RKO (cell line): ENCODE measurements at places on chromosomes 7 and 10.

DNA sequence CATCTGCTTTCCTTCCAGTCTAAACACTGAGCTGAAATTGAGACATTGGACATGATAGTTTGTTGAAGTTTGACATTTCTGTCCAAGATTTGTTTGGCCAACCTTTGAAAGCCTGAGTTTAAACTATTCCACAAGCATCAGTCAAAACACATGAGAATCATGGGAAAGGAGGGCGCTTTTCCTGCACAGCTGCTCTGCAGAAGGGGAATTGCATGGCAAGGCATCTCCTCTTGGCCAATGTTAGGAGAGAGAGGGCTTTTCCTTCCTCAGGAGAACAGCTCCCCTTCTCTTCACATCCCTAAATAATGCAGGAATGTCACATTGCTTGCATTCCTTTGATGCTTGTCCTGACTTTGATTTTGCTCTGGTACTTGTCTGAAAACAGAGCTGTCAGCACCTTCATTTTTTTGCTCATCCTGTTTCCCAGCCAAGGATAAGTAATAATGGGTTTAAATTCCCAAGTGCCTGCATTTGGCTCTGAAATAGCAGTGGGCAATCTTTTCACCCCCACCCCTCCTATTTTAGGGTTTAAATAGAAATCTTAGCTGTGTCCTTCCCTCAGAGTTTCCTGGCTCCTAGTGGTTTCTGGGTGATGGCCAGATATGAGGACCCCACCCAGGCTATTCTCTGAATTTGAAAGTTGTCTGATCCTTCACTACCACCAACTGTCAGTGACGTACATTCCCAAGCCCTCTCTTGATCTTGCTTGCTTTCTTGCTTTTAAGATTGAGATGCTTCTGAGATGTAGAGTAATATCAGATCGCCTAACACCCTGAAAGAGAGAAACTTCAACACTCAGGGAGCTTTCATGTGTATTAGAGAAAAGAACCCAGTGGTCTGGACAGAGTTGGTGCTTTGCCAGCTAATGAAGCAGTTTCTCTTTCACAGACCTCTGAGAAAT lies 75.2 kb upstream of the NPVF start:
- DNase-seq, result no peak

DNA sequence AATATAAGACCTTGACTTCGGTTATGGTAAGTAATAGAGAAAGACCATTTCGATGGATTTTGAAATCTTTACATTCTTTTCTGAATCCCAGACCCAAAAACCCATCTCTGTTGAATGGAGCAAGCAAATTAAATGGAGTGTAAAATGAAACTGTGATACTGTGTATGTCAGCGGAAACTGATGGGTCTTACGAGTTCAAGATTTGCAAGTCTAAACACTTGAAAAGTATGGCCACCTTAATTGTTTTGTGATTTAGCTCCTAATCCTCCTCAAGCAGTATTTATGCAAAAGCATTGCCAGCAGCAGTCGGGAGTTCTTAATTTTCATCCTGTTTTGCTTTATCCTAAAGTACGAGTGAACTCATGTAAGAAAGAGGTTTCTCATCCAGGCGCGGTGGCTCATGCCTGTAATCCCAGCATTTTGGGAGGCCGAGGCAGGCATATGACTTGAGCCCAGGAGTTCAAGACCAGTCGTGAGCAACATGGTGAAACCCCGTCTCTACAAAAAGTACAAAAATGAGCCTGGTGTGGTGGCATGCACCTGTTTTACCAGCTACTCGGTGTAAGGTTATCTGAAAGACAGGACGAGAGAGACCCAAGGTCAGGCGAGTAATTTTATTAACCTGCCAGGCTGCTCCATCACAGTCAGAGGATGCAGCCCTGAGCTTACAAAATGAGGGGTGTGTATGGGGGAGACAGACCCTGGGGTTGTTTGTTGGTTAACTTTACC lies 5.8 kb upstream of the DHTKD1 start:
- no peak for DNase-seq

- DNase-seq, result no peak
Observed at GRCh38 chr7:94420328-94420727, 25.6 kb downstream of the COL1A2 start.

- DNase-seq, result no peak
Observed at GRCh38 chr10:112330162-112330561, 43.8 kb upstream of the ACSL5 start.

DNA sequence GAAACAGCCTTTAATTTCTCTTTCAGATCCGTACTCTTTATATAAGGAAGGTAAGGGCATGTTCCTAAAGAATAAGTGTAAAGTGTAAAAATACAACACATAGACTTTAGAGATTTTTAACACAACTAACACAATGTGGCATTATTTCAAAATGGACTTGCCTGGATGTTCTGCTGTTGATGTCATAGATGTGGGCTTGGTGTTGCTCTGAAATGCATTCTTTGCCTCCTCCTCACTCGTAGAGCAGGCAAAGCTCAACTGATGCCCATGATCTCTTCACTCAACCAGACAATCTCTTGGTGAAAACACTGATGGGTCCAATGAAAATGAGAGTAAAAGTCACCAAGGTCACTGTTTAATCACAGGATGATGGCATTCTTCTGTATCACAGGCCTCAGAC lies 174.2 kb upstream of the TCERG1L start:
- no peak for DNase-seq

GRCh38 chr7:94391726-94392392 lies 2.8 kb upstream of the COL1A2 start:
- no peak for DNase-seq

DNA sequence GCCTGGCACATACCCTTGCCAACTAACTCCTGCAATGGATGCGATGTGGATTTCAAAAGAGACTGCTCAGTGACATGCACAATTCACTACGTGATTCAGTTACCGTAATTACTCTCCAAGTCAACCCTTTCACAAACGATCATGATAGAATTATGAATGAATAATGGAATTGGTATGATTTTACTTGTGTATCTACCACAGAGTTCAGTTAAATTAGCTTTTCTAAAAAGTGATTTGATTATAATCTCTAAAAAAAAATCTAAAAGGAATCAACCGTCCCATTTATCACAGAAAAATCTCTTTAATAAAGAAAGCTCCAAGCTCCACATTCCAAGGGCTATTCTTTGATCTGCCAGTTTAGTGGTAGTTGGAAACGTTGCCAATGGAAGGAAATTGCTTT lies 30.4 kb upstream of the RSU1 start:
- DNase-seq, result peak; percentile 36

- no peak for DNase-seq
Observed at GRCh38 chr7:110871856-110872255, 219.1 kb upstream of the LRRN3 start.

DNA sequence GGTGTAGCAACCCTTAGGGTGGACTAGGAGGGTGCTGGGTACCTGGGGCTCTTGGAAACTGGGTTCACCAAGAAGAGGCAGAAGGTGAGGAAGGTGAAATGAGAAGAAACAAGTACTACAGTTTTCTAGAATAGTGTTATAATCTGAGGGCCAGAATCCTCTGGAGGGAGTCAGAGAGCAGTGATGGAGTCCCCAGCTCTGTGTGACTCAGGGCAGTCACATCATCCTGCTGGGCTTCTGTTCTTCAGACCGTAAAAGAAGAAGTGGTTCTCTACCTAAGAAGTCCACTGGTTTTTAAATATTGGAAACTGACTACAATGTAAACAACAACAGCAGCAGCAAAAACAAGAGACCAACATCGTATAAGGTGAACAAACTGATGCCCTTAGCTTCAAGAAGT lies 197.3 kb downstream of the PRPF18 start:
- DNase-seq, result no peak

DNA sequence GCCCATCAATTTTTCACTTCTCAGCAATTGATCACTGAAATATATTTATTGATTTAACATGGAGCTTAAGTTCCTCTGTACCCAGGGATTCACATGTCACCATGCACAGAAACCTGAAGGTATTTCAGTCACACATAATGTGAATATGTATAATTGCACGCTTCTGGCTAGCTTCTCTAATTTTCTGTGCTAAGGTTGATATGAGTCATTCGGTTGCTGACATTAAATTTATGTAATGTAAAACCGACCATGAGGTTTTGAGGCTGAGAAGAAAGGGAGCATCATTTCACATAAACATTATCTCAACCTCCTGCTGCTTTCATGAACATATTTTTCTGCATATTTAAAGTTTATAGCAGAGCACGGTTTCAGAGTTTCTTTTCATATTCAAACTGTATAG lies 381.0 kb upstream of the TPK1 start:
- no peak for DNase-seq

DNA sequence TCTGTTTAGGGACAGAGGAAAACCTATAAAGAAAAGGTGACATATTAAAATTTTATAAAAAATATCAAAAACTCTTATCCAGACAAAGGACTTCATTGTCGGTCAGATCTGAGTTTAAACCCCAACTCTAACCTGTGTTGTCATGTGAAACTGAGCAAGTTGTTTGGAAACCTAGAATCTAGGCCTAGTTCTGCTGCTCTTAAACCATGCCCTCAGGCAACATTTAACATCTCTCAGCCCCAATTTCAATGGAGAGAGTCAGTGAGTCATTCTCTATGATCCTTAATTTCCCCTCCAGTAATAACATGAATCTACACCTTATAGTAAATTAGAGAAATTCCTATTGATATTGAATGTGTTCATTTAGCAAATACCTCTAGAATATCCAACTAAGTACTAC lies 192.3 kb downstream of the IMMP2L start:
- DNase-seq, result no peak

DNA sequence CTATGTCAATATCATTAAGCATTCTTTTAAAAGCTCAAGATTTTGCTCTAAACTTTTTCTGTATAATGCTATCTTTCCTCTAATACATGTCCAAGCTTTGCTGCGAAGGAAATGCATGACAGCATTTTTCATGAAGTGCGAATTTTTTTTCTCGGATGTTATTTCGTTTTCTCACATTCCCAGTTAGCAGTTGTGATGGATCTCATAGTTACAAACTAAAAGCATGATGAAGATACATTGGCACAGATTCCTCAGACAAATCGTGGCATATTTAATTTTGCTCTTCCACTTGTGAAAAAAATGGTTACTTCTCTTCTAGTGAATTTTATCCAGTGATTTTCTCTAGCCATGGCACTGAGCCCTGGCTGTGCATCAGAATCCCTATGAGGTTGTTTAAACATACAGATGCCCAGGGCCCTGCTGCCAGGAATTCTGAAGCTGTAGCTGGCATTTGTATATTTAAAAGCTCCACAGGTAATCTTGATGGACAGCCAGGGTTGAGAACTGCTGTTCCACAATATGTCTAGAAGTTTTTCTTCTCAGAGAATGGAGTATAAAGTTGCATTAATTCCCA lies 299.8 kb upstream of the NEBL start:
- no peak for DNase-seq

DNA sequence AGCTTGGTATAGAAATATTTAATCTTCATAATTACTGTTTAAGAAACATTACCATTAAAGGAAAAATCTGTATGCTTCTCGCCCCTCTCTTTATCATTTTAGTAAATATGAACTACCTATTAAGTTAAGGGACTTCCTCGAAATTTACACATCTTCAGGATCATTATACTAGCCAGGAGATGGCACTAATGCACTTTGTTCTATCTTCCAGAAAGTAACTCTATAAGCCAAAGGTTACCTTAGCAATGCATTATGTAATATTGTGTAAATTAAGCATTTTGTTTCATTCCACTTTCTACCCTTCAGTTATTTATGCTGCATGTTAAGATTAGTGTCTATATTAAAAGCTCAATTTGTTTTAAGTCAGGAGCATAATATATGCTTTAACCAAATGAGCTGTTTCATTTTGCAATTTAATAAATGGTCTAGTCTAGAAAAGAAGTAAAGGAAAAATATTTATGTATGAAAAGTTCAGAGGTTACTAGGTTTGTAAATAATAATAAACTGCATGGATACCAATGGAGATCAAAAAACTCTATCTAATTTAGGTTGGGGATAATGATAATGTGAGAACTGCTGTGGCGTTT lies 128.5 kb downstream of the ANKRD7 start:
- DNase-seq, result peak; percentile 83

DNA sequence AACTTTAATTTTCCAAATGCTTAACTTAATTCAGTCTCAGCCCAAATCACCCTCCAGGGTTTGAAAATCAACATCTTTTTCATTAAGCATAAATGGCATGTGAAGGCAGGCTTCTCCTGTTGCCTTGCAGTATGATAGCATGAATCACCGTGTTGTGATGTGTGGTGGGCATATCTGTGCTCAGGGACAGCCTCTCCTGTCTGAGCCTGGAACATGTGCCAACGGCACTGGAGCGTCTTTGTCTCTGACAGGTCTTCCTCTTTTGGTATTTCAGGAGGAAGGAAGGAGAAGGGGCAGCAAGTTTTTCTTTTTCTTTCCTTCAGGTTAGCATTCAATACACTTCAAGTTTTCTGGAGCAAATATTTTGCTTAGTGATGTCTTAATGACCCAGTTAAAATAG lies 57.6 kb downstream of the LRGUK start:
- DNase-seq, result no peak

GRCh38 chr10:86461963-86462804 lies 59.4 kb downstream of the WAPL start:
- DNase-seq, result no peak

- DNase-seq, result no peak
Observed at GRCh38 chr7:631964-632830, 94.3 kb upstream of the DNAAF5 start.

GRCh38 chr10:4635388-4635787 lies 190.6 kb upstream of the AKR1E2 start:
- DNase-seq, result no peak

GRCh38 chr7:41792120-41792519 lies 89.2 kb upstream of the INHBA start:
- DNase-seq, result no peak

GRCh38 chr7:126760914-126761577 lies 491.7 kb downstream of the GRM8 start:
- DNase-seq, result no peak
